ENCODE measurements at places on chromosomes 3 and 15.

GRCh38 chr15:40942878-40943277 lies 10.4 kb upstream of the CHAC1 start:
- no peak for DNase-seq

DNA sequence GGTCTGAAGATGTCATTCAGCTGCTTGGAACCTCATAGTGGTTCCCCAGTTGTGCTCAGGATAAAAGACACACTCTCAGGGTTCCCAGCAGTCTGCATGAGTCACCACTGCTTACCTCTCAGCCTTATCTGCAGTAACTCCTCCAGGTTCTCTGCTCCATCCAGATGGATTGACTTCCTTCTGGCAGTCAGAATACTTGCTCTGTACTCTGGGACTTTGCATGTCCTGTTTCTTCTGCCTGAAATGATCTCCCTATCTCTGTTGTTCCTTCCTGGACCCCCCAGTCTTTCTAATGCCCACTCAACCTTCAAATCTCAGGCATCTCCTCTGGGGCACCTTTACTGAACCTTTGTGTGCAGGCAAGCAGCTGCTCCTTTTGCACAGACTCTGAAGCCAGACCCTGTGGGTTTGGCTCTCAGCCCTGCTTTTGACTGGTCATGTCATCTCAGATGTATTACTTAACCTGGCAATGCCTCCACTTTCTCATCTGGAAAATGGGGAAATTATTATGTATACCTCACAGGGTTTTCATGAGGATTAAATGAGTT lies 38.4 kb downstream of the ITPR1 start:
- no peak for DNase-seq

DNA sequence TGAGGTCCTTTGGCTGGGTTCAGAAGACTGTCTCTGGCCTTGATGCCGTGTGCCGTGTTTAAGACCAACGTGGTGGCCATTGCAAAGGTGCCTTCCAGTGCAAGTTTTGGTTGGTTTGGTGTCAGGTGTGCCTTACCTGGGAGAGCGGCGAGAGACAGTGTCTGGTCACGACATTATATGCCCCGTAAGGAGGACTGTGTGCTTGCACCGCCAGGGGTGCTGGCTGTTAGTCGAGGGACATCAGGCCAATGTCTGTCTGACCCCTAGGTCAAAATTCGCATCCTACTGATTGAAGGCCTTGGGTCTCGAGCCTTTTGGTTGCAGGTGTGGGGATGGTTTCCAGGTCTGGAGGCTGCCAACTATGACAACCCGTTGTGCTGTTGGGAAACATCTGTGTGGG lies 111.9 kb downstream of the SNRPN start:
- DNase-seq = no peak

DNA sequence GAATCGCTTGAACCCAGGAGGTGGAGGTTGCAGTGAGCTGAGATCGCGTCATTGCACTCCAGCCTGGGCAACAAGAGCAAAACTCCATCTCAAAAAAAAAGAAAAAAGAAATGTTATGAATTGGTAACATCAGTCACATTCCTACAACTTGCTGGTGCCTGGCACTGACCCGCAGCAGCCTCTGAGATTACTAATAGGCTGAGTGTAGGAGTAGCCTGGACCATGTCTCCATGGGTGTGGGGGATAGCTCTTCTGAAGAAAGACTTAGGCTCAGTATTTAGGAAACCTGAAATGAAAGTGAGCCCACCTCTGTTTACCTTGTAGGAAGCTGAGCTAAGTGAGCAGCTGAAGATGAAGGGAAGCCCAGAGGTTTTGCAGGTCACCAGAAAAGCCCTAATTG lies 148.3 kb downstream of the LRRC28 start:
- no peak for DNase-seq

DNA sequence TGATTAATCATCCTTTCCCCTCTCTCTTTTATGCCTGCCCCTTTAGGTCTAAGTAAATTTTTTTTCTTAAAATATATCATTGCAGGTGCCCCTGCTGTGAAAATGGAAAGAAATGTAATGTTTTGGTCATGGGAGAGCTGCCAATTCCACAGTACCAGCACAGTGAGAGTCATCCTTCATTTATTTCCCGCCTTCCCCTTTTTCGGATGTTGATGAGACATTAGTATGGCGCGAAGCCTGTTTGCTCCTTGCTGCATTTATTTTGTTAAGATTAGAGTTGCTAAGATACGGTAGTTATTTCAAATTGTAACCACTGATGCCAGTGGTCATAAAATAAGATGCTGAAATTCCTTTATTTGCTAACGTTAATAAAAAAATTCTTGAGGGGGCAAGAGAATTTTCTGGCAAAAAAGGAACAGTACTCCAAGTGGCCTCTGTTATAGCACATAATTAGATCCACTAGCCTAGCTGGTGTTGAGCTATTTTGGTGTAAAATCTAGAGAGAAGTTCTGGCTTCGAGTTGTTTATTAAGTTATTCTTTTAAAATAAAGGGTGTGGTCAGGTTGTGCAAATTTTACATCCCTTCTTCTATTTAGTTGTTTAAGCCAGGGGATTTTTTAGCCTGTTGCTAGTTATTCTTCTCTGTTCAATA lies 62.8 kb downstream of the MDFIC2 start:
- no peak for DNase-seq

DNA sequence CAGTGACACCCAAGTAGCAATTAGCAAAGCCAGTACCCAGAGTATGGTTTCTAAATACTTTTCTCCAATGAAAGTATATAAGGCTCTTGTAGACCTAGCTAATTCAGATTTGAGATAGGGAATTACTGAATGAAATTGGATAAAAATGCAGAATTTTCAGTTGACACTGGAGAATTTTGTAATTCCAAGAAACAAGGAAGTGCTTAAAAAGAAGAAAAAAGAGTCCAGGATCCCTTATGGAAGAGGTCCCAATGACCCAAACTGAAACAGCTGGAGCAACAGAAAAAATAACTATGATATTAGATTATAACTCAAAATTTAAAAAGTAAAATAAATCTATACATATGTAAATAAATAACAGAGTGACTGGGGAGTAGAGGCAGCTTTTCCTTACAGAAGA lies 335.2 kb downstream of the C3orf38 start:
- DNase-seq = no peak

DNA sequence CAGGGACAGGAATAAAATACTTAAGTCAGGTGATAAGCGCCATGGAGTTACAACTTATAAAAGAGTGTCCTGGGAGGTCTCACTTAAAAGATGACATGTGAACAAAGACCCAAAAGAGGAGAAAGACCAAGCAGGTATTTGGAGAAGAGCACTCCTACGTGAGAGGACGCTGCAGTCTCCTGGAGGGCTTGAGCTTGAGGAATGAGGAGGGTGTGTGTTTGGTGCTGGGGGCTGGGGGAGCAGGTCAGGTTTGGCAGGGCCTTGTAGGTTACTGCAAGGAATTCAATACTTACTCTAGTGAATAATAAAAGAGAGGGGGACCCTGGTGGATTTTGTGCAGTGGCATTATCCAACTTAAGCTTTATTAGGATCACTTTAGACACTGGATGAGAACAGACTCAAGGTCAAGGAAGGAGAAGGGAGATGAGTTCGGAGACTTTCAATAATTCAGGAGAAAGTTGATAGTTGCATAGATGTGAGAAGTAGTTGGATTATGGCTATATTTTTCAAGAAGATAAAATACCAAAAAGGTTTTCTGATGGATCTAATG lies 32.4 kb downstream of the TNIK start:
- DNase-seq = no peak

GRCh38 chr3:187403768-187404288 lies 35.6 kb downstream of the RTP4 start:
- no peak for DNase-seq

DNA sequence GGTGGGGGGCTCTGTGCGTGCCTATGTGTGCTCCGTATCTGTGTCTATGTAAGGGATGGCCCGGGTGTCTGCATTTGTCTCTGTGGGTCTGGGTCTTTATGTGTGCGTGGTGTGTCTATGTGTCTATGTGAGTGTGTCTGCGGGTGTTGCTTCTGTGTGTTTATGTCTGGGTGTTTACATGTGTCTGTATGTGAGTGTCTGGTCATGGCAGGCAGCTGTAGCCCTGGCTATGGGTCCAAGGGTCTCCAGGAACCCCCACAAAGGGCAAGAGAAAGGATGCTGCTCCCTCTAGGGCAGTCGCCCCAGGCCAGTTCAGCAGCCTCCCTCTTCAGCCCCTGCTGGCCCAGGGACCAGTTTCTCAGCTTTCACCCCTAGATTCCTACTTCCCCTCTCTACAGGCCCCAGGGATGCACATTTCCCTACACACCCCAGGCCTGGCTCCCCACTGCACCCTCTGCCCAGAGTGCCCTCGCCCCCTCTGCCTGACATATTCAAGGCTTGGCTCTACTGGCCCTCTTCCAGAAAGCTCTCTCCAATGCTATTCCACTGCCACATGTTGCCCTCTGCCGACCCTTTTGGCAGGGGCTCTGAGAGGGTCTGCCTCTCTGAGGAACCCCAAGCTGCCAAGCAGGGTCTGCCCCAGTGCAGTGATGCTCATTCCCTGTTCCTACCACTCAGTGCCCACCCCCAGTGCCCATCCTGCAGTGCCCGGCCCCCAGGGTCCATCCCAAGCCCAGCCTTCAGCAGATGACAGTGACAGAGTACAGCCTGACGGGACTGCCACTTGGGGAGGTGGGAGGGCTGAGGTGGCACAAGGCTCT lies 1.0 kb upstream of the MYL3 start:
- DNase-seq = no peak

- no peak for DNase-seq
Measured at GRCh38 chr3:119990888-119991287, 103.4 kb downstream of the GSK3B start.

DNA sequence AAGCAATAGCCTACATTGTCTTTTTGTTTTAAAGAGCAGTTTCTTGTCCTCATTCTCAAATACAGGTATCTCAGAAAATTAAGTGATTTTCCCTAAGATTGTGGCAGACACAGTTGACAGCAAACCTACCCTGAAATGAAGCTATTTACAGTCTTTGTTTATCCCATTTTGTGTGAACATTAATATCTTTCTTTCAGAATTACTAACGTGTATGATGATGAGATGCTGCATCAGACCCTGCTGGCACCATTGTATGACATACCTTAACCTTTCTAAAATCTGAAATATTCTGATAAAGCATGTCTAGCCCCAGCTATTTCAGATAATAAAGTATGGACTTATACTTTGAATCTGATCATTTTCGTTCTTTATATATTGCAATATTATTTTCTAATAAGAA lies 185.9 kb downstream of the RSRC1 start:
- DNase-seq = no peak

GRCh38 chr3:130377960-130378676 lies 32.6 kb downstream of the COL6A5 start:
- no peak for DNase-seq

GRCh38 chr3:12601072-12601471 lies 44.2 kb downstream of the MKRN2 start:
- DNase-seq = no peak

DNA sequence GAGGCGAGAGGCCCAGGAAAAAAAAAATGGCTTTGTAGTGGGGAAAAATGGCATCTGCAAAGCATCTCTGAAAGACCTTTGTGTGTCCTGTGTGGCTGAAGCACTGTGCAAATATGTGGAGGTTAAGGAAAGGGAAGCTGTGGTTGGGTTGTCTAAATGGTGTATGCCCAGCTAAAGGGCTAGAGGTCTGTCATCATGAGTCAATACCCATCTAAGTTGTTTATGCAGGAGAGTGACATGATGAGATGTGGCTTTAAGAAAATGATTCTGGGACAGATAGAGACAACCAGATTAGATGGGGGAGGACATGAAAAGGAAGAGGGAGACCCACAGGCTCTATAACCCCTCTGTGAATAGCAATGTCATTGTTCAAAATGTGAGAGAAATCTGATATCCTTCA lies 280.7 kb downstream of the MFSD1 start:
- DNase-seq = no peak

GRCh38 chr3:6097556-6097955 lies 763.4 kb upstream of the GRM7 start:
- no peak for DNase-seq

DNA sequence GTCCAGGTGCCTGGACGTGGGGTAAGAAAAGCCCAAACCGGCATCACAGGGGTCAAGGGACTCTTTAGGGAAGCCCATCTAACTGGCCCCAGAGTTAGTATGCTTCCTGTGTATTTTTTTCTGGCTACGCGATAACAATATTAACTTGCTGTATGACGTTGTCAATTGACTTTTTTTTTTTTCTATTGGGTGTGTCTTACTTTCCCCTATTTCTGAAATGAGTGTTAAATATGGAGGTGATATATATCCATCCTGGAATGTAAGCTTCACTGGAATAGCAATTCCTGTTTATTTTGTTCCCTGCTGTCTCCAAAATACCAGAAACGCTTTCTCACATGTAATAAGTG lies 598 bp upstream of the GMNC start:
- no peak for DNase-seq

DNA sequence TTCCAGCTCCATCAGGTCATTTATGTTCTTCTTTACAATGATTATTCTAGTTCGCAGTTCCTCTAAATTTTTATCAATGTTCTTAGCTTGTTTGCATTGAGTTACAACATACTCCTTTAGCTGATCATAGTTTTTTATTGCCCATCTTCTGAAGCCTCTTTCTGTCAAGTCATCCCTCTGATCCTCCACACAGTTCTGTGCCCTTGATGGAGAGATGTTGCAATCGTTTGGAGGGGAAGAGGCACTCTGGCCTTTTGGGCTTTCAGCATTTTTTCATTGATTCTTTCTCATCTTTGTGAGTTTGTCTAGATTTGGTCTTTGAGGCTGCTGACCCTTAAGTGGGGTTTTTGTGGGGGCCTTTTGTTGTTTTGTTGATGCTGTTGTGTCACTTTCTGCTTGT lies 234.6 kb upstream of the CBLB start:
- DNase-seq = no peak

GRCh38 chr3:74267131-74267530 lies 347.3 kb downstream of the CNTN3 start:
- DNase-seq = no peak

DNA sequence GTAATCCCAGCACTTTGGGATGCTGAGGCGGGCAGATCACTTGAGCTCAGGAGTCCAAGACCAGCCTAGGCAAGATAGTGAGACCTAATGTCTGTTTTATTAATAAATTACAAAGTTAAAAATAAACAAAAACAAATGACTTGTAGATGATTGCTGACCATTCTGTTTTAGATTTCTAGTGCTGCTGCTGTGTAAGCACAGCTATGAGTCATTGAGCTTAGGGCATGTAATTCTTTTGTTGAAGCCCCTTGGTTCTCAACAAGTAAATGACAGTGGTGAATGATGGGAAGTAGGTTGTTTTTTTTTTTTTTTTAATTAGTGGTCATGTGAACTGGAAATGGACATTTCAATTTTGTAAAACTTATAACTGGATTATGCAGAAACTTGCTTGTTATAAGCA lies 63.3 kb downstream of the LEO1 start:
- DNase-seq = no peak

GRCh38 chr15:69722924-69723323 lies 270.3 kb downstream of the RPLP1 start:
- DNase-seq = no peak

DNA sequence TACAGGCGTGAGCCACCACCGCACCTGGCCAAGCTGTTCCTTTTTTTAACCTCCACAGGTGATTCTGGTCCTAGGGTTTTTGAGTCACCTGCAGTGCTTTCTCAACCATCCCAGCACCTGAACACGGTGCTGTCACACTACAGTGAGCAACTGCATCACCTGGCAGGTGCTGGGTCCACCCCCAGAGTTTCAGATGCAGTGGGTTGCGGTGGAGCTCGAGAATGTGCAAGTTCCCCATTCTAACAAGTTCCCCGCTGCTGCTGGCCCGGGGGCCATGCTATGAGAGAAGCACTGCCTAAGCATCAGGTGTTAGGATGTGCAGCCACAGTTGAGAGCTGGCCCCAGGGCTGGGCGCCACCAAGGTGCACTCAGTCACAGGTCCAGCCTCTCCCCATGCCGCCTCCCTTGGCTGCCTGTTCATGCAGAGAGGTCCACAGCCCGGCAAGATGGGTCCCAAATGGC lies 18.0 kb downstream of the ISG20 start:
- no peak for DNase-seq

- no peak for DNase-seq
Measured at GRCh38 chr3:103711670-103712069, 1276.9 kb downstream of the ZPLD1 start.
